ENCODE measurements at places on chromosomes 11 and 22. TPM values are rescaled to one million over a fixed set of nuclear protein-coding genes. Genes with fewer than 3 reads are reported as not detected.
A peak's percentile ranks its signal among the peaks of the same experiment; 100 is the strongest.

DNA sequence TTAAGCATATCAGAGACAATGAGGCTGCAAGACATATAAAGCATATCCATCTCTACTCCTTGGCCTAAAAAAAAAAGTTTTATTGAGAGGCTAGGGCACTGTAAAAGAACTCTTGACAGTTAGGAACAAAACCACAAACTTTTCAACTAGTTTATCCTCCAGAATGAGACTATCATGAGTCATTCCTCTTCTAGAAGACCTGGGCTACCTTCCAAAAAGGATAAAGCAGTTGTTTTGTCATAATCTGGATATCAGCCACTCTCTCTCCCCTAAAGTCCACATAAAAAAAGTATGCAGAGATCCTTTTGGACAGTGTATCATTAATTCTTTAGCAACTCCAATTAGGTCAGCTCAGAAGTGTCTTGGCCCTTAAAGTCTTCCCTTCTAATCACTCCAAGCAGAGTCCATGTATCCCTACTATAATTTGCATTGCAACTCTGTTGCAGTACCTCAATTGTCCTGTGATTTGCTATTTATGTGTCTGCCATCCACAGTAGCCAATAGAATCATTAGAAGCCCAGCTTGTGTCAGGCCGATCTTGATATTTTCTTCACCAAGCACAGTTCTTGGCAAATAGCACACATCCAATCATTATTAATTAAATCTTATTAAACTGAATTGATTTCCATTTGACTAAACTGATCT, 10.4 kb downstream of the OR51T1 start:
- no peaks in the 10 kb centered on the region for H3K36me3 ChIP-seq
- no peaks in the 10 kb centered on the region for H3K4me1 ChIP-seq
- H3K27ac ChIP-seq, result no peak overlapping the region
- peak; percentile 16 for DNase-seq
- H3K27me3 ChIP-seq, result no peaks in the 10 kb centered on the region
- H3K4me3 ChIP-seq, result no peak overlapping the region

DNA sequence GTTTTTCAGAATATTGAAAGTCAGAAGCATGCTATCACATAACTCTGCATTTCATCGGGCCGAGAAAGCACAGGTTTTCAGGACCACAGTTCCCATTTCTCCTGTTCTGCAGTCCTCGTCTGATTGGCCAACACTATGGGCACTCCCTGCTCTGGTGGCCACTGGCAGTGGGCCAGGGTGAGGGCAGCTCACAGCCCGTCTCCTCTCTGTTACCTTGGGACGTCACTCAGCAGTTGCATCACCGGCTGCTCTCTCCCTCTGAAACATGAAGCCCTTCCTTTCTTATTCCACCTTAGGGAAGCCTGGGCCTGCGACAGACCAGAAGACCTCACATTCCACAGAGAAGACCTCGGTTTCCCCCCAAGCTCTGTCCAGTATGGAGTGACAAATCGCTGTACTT, 11.4 kb upstream of the MICAL3 start:
- no peaks in the 10 kb centered on the region for H3K27me3 ChIP-seq
- no peaks in the 10 kb centered on the region for H3K4me1 ChIP-seq
- peak; percentile 26 for DNase-seq
- H3K4me3 ChIP-seq, result no peak overlapping the region
- no peak overlapping the region for H3K27ac ChIP-seq

OR52I1 gene
- total RNA-seq, result not detected

UPK2 gene
- total RNA-seq, result not detected

OR51I1 gene
- 1.1 TPM for total RNA-seq

GRCh38 chr11:33994937-33995336, 56.6 kb upstream of the CAPRIN1 start:
- H3K4me3 ChIP-seq, result no peak overlapping the region
- H3K27me3 ChIP-seq, result peaks cover 12% of the 10 kb centered on the region
- H3K27ac ChIP-seq, result no peak overlapping the region
- no peaks in the 10 kb centered on the region for H3K36me3 ChIP-seq
- peaks cover 6% of the 10 kb centered on the region for H3K4me1 ChIP-seq
- DNase-seq, result no peak

DNA sequence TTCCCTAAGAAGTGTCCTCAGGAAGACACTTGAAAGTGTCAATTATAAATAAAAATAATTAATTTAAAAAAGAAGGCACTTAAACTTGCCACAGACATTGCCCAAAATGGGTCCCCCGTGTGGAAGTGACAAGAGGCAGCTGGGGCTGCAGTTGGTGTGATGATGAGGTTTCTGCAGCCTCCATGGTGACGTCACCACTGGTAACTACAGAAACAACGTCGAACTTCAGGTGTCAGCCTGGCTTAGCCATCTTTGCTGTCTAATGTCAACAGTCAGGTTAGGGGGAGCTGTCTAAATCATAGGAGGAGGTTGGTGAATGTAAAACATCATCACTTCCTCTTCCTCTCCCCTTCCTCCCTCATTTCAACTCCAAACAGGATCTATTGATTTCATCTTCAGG, 328.6 kb downstream of the MN1 start:
- no peaks in the 10 kb centered on the region for H3K27me3 ChIP-seq
- no peak for DNase-seq
- no peak overlapping the region for H3K27ac ChIP-seq
- H3K4me1 ChIP-seq, result peaks cover 22% of the 10 kb centered on the region

GRCh38 chr22:45969414-45969799, 7.6 kb downstream of the WNT7B start:
- no peak overlapping the region for H3K4me3 ChIP-seq
- H3K36me3 ChIP-seq, result no peaks in the 10 kb centered on the region
- peak; percentile 50 for DNase-seq
- peaks cover 7% of the 10 kb centered on the region for H3K4me1 ChIP-seq
- H3K27me3 ChIP-seq, result peaks cover 52% of the 10 kb centered on the region
- H3K27ac ChIP-seq, result no peak overlapping the region

GRCh38 chr22:44012162-44012561, 11.9 kb upstream of the PARVB start:
- no peak overlapping the region for H3K4me3 ChIP-seq
- H3K27ac ChIP-seq, result no peak overlapping the region
- no peaks in the 10 kb centered on the region for H3K27me3 ChIP-seq
- H3K4me1 ChIP-seq, result no peaks in the 10 kb centered on the region
- DNase-seq, result no peak

OR51E2 gene
- total RNA-seq, result not detected

- no peaks in the 10 kb centered on the region for H3K36me3 ChIP-seq
- no peak overlapping the region for H3K4me3 ChIP-seq
- no peaks in the 10 kb centered on the region for H3K27me3 ChIP-seq
- DNase-seq, result no peak
Observed at GRCh38 chr11:69141742-69142141, 14.0 kb upstream of the SMIM38 start.

DNA sequence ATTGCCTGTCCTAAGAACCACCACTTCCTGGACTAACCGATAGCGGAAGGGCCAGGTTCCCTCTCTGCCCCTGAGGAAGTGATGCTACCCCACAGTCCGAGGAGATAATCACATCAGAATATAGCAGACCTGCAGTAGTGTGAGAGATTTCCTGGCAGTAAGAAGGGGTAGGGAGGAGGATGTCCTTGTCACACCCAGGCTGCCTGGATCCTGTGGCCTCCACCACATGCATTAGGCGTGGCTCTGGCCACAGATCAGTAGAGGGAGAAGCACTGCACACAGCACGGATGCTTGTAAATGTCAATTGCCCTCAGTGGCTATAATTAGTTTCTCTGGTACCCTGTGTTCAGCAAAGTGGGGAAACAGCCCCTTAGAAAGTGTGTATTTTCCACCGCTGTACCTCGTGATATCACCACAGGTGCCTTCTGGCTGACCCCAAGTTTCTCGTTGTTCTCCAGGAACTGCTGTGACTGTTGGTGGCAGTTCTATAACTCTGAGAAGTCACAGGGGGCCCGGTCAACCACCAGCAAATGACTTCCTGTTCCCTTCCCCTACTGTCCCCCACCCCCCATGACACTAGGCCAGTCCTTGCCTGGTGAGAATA, 61.8 kb downstream of the UBASH3B start:
- H3K4me3 ChIP-seq, result no peak overlapping the region
- no peak overlapping the region for H3K27ac ChIP-seq
- DNase-seq, result no peak
- H3K36me3 ChIP-seq, result no peaks in the 10 kb centered on the region
- no peaks in the 10 kb centered on the region for H3K27me3 ChIP-seq

DNA sequence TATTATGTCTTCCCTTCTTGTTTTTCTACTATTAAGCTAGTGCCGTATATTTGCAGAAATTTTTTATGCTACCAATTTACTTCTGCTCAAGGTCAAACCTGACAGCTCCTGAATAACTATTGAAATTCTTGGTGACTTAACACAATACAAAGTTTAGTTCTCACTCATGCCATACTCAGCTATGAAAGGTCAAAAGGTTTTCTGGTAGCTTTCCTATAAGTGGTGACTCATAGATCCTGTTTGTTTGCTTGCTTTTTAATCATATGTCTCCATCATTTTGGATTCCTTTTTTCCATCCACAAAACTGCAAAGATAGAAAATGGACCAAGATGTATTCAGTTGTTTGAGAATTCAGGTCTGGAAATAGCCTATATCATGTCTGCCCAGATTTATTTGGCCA, 855.8 kb upstream of the LRRC4C start:
- no peak overlapping the region for H3K4me3 ChIP-seq
- H3K4me1 ChIP-seq, result no peaks in the 10 kb centered on the region
- no peak for DNase-seq
- no peaks in the 10 kb centered on the region for H3K27me3 ChIP-seq

- no peaks in the 10 kb centered on the region for H3K36me3 ChIP-seq
- no peak overlapping the region for H3K4me3 ChIP-seq
- no peak for DNase-seq
- no peak overlapping the region for H3K27ac ChIP-seq
Observed at GRCh38 chr11:14566331-14567063, 46.3 kb upstream of the PSMA1 start.

DNA sequence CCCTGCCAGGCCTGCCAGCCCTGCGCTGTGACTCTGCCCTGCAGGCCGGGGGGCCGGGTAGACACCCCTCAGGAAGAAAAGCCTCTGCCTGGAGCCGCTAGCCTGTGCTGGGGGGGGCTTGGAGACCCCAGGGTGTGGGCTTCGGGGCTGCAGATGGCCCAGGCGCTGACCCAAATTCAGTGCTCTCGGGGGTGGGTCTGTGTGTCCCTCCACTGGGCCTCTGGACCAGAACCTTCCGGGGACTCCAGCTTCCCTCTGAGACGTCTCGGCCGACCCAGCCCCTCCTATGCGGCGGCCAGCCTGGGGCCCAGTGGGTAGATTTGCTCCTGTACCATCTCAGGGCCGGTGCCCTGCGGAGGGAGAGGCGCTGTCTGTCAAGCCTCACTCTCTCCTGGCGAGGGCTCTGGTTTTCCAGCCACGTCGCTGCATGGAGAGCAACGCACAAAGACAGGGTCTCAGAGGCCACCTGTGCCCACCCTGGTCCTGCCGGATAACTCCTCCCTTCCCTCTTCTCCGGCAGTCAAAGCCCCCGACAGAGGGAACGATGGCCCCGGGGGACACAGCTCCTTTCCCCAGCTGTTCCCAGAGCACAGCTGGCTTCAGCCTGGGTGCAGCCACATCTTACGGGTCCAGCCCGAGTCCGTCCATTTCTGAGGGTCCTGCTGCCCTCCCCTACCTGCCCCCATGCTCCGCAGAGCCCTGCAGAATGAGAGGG, 40.1 kb upstream of the TOLLIP start:
- H3K36me3 ChIP-seq, result no peaks in the 10 kb centered on the region
- no peaks in the 10 kb centered on the region for H3K4me1 ChIP-seq
- no peak overlapping the region for H3K27ac ChIP-seq
- no peak overlapping the region for H3K4me3 ChIP-seq
- no peak for DNase-seq

- DNase-seq, result no peak
- no peak overlapping the region for H3K4me3 ChIP-seq
- no peaks in the 10 kb centered on the region for H3K27me3 ChIP-seq
Observed at GRCh38 chr11:88188932-88189253, 13.7 kb upstream of the RAB38 start.

DNA sequence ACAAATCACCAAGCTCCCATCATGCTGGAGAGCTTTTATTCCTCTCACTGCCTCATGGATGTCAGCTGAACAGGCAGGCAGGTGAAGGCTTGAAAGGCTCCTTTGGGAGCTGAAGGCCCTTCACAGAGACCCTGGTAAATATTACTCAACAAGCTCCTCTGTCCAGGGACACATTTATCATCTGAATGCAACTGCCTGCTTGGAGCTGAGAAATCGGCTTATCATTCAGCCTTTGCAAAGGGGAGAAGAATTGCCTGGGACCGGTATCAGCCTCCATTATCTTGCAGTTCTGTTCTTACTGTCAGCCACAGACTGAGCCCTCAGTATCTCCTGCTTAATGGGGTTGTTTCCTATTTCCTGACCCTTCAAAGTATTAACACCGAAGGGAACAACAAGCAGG, 113.8 kb upstream of the PITPNB start:
- no peaks in the 10 kb centered on the region for H3K4me1 ChIP-seq
- DNase-seq, result no peak
- H3K4me3 ChIP-seq, result no peak overlapping the region
- H3K36me3 ChIP-seq, result no peaks in the 10 kb centered on the region
- no peaks in the 10 kb centered on the region for H3K27me3 ChIP-seq

DNA sequence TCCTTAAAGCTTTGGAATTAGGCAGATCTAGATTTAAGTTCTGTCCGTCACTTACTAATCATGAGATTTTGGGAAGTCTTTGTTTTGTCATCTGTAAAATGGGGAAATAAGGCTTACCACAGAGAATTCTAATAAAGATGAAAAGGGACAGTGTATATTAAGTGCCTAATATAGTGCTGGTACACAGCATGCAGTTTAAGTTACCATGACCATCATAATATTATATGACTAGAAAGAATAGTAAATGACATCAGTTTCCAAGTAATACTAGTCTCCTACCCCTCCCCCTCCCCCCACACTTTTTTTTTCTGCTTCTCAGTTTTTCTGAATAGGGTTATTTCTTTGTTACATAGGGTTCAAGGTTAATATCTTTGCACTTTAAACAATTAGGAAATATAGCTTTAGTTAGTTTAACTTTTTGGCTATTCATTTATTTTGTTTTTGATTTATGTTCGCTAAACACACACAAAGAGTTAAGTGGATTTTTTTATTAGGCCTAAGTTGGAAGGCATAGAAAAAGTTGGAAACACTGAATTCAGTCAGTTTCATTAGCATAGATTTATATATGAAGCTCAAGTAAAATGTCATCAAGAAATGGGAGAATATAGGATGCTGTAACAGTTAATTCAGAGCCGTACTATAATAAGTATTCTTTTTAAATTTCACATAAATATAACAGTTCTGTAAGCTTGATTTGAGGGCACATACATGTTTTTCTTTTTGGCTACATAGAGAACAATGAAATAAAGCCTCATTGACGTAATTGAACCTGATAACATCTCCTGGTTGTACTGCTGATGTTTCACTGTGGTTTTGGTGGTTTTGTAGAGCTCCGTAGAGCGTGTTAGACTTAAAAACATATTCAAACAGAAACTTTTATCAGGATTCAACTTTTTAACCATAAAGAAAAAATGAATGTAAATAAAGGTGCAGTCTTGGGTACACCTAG, 121.2 kb downstream of the PDE3B start:
- no peaks in the 10 kb centered on the region for H3K4me1 ChIP-seq
- H3K4me3 ChIP-seq, result no peak overlapping the region
- no peaks in the 10 kb centered on the region for H3K27me3 ChIP-seq
- DNase-seq, result no peak
- no peaks in the 10 kb centered on the region for H3K36me3 ChIP-seq

TSPAN18 gene
- total RNA-seq, result 10.6 TPM

GRCh38 chr11:10670099-10670498, 23.5 kb downstream of the IRAG1 start:
- no peaks in the 10 kb centered on the region for H3K36me3 ChIP-seq
- no peaks in the 10 kb centered on the region for H3K4me1 ChIP-seq
- H3K27ac ChIP-seq, result no peak overlapping the region
- H3K27me3 ChIP-seq, result no peaks in the 10 kb centered on the region

Data from GM23338 (cell line).